Central memory CD8-positive, alpha-beta T cell (primary cell): ENCODE measurements at places on chromosomes 1 and 21.

GRCh38 chr1:17529381-17529780 is 10.1 kb upstream of the ARHGEF10L start:
- no peak for DNase-seq

DNA sequence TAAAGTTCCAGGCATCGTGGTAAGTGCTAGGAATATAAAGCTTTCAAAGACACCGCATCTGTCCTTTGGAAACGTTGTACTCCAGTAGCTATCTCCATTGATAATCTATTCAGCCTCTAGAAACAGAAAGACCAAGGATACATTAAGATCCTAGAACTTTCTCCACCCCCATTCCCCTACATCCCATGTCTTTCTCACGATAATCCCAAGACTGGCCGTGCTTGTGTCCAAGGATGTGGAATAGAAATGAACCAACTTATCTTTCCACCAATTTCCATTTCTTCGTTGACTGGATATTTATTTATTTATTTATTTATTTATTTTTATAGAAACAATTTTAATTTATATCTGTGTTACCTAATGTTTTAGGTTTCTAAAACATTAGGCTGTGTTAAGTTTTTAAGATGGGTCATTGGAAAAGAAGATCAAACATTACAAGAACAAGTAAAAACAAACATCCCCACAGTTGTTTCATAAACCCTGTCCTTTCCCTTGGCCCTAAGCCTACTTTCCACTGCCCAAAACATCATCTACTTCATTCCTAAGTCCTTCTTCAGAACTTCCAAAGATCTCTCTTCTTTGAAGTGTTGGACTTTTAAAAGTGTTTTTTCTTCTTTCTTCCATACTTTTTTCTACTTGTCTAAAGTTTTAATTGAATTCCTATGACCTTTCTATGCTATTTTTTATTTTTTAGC is 39.7 kb downstream of the LRRC8C start:
- DNase-seq, result no peak

- no peak for DNase-seq
Measured at GRCh38 chr1:23692308-23692871, 784 bp downstream of the RPL11 start.

- no peak for DNase-seq
Measured at GRCh38 chr21:39340687-39341086, 8.2 kb downstream of the HMGN1 start.

- DNase-seq, result no peak
Measured at GRCh38 chr1:181430015-181430885, 53.1 kb upstream of the CACNA1E start.

- no peak for DNase-seq
Measured at GRCh38 chr1:31112266-31112935, 46.9 kb upstream of the PUM1 start.

DNA sequence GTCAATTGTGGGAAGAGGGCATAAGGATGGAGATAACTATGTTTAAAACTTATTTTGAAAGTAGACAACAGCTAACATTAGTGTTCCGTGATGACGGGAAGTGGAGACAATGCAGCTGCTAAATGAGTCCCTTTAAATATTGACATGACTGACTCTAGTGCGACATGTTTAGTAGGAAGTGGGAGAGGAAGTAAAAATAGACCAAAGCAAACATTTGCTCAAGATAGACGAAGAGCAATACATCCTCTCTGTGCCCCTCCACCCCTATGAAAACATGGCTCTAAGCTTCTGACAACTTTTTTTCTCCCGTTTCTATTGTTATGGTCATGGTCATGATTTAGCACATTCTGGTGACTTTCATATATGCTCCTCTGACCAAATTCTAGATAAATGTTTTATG is 60.0 kb upstream of the HMCN1 start:
- DNase-seq, result no peak

DNA sequence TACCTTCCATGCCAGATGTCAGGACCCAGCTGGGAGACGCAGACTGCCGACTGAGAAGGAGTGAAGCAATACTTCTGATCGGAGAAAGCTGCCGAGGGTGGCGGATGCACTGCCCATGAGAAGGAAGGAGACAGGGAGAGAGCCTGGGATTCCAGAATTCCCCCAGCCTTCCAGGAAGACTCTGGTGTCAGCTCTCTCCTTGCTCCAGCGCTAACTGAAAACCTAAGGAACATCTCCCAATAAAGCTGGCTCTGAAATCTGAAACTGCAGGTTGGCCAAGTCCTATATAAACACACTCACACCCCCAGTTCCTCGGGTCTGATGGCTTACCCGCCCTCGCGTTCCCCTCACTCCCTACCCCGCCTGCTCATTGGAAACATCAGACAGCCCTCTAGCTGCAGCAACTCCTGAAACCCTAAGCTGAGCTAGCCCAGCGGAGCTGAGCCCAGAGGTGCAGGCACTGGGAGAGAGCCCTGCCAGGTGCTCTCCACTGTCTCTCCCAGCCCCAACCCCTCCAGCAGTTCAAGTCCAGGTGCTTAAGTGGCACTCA is 52.3 kb downstream of the PLEKHA6 start:
- no peak for DNase-seq

DNA sequence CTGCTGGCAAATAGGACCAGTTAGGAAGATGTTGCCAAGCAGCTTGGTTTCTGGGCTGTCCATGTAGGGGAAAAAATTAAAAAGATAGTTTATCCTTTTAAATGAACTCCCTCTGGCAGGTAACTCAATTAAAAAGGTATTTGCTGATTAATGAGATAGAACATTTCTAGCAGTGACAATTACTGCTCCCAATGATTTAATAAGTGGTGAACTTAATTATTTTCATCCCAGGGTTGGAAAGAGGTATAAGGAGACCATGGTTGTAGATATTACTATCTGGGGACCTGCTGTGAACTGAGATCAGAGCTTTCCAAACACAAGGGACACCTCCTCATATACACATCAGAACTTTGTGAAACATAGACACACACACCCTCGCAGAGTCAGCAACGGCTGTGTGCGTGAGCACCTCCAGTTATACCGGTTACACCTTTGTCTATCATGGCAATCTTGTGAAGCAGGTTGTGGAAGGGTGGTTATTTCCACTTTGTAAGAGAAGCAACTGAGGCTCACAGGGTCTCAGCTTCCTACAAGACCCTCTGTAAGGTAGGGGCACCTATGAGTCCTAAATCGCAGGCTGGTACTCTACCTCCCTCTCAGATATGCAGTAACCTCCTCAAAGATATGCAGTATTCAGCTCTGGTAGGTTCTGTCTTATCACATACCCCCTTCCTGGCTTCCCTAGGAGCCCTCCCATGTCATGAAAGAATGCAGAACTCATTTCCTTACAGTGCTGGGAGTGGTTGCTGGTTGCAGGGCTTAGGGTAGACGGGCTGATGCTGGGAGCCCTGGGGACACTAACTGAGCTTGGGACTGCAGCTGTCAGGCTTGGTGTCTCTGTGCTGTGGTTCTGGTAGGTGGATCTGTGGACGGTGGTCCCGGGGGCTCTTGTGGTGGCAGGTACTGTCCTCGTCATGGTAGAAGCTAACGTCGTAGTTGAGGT is 18.5 kb upstream of the MAGOH start:
- DNase-seq, result no peak

DNA sequence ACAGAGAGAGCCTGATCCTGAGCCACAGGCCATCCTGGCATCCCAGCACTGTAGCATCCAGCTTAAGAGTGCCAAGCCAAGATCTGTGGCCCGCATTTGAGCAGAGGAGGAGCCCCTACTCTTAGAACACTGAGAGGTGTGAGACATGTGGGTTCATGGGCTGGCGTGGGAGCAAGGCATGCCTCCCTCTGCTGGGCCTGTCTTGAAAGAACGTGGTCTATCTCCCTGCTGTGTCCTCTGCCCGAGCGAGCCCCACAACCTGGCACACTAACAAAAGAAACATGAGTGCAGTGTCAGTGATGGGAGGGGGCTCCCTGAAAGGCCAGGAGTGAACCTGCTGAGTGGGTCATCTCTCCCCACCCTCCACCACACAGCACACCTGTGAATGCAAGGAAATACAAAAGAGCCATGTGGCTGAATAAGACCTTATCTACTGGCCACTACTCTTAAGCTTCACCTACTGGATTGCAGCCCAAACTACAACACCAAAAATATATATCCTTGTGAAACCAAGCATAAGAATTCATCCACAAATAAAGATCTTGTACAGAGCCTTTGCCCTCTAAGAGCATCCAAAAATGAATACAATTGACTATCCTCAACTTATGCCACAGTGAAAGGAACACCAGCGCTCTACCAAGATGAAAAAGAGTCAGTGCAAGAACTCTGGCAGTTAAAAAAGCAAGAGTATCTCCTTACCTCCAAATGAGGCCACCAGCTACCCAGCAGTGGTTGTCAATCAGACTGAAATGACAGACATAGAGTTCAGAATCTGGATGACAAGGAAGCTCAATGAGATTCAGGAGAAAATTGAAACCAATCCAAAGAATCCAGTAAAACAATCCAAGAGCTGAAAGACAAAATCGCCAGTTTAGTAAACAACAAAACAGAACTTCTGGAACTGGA is 259.4 kb upstream of the DAB1 start:
- no peak for DNase-seq

- DNase-seq, result no peak
Measured at GRCh38 chr1:79819140-79819539, 812.6 kb upstream of the ADGRL4 start.

DNA sequence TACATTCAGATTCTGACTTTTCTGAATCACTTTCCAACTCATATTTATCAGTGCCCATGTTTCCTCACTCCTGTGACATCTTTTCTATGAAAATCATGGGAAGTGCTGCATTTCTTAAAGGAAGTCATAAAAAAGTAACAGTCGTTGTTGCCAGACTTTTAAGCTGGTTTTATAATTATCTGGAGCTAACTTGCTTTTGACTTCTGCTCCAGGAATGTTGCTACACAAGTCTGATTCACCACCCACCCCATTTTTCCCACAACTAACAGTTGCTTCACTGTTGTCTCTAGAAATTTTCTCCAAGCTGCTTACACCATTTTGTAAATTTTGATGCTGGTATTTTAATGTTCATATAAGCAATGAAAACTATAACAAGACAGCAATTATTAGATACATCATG is 12.2 kb downstream of the FCRLB start:
- DNase-seq, result no peak

DNA sequence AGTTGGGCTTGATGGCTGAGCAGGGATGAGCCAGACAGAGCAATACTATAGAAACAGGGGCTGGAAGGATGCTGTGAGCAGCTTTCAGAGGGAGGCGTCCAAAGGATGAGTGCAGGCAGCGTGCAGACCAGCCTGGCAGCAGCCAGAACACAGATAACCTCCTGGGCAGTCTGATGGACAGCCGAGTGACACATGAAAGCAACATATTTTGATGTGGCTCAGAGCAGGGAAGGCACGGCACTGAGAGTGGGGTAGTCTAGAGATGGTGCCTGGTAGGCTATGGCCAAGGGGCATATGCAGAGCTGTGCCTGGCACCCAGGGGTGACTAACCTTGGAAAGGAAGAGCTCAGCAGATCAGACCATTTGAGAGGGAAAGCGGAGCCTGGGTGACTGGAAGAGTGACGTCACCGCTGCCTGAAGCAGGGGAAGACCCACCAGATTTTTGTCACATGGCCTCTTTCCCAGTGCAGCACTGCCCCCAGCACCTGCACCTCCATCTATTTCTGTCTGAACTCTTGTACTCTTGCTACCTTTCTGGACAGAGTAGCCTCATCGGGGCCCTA is 3.6 kb downstream of the PINK1 start:
- DNase-seq, result no peak

- DNase-seq, result no peak
Measured at GRCh38 chr1:176795929-176796328, 333.0 kb downstream of the PAPPA2 start.

DNA sequence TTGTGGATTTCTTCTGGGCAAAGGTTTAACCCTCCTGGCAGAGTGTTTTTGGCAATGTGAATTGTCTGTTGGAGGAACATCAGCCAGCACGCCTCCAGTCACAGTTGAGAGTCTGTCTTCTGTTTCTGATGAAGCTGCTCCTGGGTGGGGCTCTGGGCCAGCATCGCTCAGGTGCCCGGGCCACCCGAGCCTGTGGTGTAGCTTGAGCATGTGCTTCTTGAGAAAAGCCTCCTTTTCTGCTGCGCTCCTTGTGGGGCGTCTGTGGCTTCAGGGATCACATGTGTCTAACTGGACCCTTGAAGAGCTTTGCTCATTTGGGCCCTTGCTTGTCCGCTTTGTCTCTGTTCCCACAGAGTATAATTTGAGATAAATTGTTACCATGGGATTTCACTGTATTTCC is 7.2 kb downstream of the RER1 start:
- DNase-seq, result no peak

- DNase-seq, result no peak
Measured at GRCh38 chr1:201214461-201214860, 23.8 kb downstream of the IGFN1 start.

DNA sequence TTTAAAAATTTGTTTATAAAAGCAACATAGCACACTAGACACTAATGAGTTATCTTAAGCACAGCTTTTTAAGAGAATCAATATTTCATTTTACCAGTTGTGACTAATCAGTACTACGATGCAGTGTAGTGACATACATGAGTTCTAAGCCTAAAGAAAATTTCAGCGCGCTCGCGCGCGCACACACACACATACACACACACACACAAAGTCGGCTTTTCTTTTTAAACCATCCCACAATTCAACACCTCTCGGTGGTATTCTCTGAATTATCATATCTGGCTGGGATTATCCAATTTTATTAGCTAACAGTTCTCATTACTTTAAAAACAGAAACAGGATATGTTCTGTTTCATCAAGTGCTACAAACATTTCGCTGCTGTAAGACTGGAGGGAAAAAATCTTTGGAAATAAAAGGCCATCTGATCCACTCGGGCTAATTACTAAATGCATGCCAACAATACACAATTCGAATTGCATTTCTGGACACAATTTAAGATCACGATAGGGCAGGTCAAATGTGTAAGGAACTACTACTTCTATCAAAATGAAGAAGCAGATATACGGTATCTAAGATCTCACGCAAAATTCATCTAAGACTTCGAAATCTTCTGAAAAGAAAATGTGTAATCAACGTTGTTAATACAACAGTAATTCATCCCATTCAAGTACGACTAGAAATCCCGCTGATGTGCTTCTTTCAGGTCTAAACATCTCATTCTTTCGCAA is 1.2 kb downstream of the TUT4 start:
- DNase-seq, result no peak

DNA sequence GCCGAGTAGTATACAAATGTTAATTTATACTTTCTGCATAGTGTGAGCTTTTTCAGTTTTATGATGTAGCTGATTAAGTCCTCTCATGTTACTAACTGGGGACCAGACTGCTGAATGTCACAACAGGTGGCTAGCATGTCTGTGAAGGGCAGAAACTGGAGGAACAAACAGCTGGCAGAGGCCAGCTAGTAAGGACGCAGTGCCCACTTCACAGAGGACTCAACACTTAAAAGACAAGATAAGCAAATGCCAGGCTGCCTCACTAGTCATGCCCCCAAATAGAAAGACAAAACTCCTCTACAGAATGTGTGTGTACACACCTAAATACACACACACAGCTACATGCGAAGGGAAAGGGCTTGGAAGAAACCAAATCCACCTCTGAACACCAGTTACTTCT is 73.8 kb upstream of the ZNF678 start:
- DNase-seq, result no peak

GRCh38 chr1:185969028-185969427 is 234.8 kb downstream of the HMCN1 start:
- DNase-seq, result no peak
